ENCODE measurements at places on chromosomes 12 and 14.

DNA sequence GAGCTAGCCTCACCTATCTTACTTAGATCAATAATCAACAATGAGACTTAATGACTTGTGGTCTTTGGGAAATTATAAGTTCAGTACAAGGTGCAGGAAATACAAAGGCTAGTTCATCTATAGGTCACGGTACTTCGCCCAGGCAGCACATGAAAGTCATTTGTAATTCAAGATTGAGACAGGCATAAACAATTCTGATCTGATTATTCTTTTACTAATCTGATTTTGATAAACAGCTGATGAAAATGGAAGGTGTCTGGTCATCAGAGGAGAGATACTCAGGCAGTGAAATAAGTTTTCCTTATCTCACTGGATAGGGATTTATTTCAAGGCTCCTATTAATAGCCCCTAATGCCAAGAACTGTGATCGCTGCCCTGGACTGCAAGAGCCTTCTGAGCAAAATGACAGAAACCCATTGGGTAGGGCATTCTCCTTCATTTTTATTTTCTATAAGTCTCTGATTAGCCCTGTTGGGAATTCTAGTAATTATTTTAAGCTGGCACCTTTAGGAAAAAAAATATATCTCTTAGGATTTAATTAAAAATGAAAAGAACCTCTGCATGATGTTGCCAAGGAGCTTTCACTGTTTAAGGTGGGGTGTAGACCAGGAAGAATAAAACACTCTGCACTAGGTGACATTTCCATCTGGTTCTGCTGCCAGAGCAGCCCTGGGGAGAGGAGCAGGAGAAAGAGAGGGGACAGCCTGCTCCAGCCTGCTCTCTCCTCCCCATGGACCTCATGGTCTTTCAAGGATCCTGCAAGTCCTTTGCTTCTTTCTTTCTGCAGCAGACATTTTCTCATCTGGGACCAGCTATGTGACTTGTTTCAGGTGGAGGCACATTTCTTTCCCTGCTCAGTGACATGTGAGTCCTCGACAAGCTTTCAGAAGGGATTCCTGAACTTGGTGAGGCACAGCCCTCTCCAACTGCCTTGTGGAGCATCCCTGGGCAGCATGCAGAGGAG is 44.8 kb downstream of the SSPN start:
- no peak for DNase-seq

DNA sequence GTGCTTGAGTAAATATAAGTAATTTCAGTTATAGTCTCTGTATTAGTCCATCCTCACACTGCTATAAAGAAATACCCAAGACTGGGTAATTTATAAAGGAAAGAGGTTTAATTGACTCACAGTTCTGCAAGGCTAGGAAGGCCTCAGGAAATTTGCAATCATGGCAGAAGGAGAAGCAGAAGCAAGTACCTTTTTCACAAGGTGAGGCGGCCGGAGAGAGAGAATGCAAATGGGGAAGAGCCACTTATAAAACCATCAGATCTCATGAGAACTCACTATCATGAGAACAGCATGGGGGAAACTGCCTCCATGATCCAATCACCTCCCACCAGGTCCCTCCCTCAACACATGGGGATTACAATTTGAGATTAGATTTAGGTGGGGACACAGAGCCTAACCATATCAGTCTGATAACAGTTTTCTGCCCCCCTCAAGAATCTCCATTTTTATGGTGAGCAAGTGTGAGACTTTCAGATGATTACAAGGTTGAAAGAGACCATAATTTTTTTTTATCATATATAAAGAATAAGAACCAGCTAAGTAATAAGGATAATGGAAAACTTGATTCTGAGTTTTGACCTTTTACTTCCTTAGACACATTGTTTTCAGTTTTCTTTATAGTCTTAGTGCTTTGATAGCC is 35.6 kb downstream of the LEMD3 start:
- no peak for DNase-seq

DNA sequence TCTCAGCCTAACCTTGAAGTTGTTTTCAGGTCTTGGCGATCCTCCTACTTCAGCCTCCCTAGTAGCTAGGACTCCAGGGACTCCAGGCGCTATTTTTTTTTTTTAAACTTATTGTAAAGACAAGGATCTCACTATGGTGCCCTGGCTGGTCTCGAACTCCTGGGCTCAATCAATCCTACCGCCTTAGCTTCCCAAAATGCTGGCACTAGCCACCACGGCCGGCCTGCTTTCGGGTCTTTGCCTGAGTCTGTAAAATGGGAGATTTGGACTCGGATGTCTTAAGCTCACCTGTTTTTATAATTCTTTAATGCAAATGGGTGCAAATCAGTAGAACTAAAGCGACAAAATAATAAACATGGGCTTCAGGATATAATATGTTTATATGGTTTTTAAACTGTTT is 858 bp upstream of the SYT10 start:
- DNase-seq = no peak

- DNase-seq = no peak
Observed at GRCh38 chr12:127282786-127283565, 984.0 kb upstream of the TMEM132C start.

DNA sequence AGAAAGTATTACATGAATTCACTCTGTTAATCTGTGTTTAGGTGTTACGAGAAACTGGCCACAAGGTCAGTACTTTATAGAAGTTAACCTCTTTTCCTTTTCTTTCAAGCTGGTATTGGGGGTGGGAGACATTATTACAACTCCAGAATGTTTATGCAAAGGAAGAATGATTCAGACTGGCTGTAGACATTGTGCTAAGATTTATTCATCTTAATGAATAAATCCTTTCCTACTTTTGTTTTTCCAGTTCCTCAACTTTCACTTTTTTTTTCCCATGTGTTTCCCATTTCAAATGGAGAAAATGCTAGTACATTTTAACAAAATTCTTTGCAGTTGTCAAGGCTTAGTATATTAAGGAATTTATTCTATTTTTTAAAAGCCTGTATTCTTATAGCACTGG is 1.3 kb downstream of the OTOGL start:
- no peak for DNase-seq

GRCh38 chr12:19826980-19827550 is 387.8 kb downstream of the AEBP2 start:
- no peak for DNase-seq

DNA sequence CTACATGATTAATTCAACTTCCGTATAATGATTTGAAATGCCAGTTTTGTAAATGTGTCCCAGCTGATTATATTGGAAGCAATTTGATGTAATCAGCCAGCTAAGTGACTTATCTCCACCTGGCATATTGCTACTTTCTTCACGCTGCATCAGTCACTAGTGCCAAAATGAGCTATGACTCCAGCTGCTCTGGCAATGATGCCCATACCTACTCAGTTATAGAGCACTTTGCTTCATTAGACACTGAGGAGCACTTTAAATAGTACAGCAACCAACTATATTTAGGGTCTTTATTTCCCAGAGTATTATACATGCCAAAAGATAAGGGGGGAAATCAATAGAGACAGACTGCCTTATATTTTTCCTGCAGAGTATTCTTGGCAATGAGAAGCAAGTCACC is 67.9 kb upstream of the LIN7A start:
- DNase-seq = no peak

DNA sequence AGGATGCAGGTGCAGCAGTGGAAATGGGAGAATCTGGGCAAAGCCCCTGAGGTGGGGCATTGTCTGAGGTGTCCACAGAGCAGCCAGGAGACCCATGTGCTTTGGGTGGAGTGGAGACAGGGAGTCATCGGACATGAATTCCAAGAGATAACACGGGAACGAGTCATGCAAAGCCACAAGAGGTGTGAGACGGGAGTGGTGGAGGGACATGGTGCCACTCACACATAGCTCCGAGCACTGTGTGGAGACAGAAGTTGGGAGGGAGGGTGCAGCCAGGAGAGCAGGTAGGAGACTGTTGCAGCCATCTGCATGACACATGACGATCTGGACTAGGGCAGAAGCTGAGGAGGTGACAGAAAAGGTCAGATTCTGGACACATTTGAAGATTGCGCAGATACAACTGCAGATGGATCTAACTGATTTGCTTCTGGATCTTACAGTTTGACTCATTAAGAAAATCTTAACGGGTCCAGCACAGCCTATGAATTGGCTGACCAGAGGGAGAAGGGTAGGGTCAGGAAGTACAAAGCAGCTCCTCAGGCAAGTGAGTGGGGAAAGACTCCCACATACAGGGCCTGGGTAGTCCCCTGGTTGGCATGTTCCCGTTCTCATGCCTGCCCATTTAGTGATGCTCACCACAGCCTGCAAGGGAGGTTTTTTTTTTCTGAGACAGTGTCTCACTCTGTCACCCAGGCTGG is 379.8 kb downstream of the FUT8 start:
- DNase-seq = no peak

- DNase-seq = no peak
Observed at GRCh38 chr12:3802721-3803120, 49.8 kb upstream of the CRACR2A start.

- peak; percentile 0 for DNase-seq
Observed at GRCh38 chr12:4908684-4909409, 858 bp upstream of the KCNA1 start.

Measured in activated CD4-positive, alpha-beta T cell treated with anti-CD3 and anti-CD28 coated beads for 24 hours (primary cell).